ENCODE measurements at places on chromosomes 1 and 21.

GRCh38 chr21:41948078-41948895 lies 5.5 kb downstream of the C2CD2 start:
- no peak for DNase-seq

DNA sequence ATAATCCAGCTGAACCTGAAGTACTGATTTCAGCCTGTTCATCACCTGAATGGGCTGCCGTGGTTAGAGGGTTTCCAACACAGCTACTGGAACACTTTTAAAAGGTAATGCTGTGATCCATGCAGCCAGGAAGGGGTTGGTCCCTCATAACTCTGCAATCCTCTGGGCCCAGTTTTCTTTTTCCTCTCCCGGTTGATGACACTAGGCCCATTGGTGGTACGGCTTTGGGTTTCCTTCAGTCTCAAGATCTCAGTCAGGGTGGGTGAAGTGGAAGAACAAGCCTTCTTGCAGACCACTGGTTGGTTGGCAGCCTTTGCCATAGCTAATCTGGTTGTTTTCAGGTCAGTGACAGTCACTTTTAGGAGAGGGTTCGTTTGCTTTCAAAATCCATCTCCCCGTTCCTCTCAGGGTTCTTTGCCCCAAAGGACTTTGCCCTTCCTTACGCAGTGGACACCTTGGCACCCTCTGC lies 502 bp upstream of the SLC35A3 start:
- no peak for DNase-seq

DNA sequence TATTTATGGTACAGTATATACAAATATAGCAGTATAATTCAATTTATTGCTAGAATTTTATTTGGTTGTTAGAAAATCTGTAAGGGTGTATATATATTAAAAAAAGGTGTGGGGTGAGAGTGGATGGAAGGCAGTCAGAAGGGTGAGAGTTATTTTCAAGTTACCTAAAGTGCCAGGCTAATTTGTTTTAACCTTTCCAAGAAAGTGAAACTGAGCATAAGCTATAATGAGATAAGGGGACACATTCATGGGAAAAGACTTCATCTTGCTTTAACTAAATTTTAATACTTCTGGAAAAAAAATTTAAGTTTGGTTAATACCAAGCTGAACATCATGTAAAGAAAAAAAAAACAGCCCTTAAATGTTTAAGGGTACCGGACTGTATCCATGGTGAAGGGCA lies 4.9 kb downstream of the TEX38 start:
- DNase-seq: no peak

DNA sequence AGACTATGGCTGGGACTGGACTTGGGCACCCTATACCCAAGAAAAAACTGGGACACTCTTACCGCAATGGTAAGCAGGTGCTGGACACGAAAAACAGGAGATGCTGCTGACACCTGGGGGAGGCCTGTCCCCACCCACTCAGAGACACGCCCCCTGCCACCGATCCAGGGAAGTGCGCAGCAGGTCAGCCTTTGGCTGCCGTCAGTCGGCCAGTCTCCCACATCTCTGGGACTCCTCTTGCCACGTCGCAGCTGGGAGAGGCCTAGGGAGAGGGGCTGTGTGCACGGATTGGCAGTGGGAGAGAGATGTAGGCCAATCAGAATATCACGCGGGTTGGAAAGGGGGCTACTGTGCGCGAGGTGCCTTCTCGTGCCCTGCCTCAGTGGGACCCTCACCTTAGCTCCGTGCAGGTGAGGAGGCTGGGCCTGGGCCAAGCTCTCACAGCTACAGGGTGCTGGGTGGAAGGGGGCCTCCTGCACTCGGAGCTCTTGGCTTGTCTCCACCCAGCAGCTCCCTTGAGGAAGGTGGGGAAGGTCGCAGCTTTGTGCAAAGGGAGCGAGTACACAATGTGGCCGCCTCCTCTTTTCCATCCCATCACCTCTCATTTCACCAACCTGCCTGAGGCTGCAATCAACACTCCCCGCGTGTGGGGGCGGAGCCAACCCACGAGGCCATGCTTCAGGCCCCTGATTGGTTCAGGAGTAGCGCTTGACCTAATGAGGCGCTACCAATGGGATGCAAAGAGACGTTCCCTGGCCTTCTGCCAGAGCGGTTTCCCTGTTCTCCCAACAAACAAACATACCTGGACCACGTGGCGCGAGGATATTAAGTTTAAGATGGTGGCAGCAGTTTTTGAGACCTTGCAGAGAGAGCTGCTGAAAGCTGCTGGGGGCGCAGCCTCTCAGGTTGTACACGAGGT lies 25.7 kb upstream of the LDLRAP1 start:
- DNase-seq: no peak

- DNase-seq: peak; percentile 40
Observed at GRCh38 chr1:101291562-101292380, 55.0 kb downstream of the S1PR1 start.

DNA sequence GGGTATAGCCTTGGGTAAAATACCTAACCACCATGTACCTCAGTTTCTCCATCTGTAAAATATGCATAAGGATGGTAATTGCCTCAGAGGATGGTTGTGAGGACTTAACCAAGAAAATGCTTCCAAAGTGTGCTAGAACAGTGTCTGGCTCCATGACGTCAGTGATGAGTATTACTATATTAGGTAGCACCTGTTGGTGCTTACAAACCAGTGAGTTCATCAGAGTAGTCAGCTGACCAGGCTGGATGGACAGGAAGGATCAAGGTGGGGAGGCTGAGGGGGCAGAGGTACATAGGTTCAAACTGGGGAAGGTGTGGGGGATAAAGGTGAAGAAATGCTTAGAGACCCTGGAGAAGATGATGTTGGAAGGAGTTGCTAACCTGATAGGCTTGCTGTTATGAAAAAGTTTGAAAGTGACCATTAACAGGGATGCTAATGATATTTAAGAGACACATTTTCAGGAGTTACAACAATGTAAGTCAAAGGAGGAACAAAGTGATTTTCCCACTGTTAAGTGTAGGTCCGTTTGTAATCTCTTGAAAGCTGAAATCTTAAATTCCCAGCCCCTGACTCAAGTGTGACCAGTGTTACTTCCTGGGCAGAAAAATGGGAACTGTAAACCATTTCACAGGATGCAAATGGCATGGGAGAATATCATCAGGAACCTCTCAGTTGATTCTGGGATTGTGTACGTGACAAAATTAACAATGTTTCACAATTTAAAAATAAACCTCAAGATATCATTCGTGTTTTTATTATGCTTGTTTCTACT lies 4.4 kb downstream of the NTPCR start:
- no peak for DNase-seq

GRCh38 chr1:187261637-187262036 lies 432.9 kb downstream of the PLA2G4A start:
- no peak for DNase-seq

DNA sequence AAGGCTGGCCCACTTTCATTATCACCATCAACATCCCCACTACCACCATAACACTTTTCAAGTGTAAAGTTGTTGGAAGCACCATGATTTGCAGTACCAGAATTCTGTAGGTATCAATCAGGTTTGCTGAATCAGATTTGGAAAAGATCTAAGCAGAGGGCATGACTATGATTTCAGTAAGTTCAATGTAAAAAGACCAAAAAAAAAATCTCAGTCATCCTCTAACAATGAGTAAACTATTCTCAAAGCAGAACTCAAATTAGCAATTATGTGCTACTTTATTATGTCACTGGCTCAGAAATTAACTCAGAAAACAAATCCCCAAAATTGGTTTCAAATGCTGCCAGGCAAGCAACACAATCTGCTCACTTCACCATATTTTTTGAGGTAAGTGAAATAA lies 187.8 kb upstream of the HP1BP3 start:
- DNase-seq: no peak

- no peak for DNase-seq
Observed at GRCh38 chr1:46691997-46692790, 20.5 kb downstream of the TEX38 start.

DNA sequence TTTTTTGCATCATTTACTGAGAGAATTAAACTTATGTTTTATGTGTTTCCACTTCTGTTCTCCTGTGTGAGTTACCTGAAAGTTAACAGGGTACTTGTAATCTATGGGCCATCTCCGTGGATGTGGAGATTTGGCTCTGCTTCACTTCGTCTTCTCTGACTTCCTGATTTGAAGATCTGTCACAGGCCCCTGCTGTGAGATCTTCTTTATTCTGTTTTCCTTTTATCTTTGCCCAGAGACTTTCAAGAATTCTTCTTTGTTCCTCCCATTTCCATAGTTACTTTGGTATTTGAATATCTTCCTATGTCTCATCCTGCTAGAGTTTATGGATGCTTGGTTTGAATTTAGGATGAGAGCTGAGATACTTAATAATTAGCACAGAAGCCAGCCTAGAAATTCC lies 35.4 kb upstream of the PKN2 start:
- DNase-seq: no peak

GRCh38 chr1:174158767-174159251 lies 511 bp upstream of the RABGAP1L start:
- DNase-seq: peak; percentile 65

- DNase-seq: no peak
Observed at GRCh38 chr1:28028873-28029654, 59.3 kb downstream of the EYA3 start.

GRCh38 chr1:67441739-67442281 lies 11.6 kb upstream of the SERBP1 start:
- no peak for DNase-seq

- DNase-seq: no peak
Observed at GRCh38 chr21:27694667-27695066, 727.8 kb upstream of the ADAMTS5 start.

- no peak for DNase-seq
Observed at GRCh38 chr1:197844651-197845050, 57.8 kb upstream of the C1orf53 start.

DNA sequence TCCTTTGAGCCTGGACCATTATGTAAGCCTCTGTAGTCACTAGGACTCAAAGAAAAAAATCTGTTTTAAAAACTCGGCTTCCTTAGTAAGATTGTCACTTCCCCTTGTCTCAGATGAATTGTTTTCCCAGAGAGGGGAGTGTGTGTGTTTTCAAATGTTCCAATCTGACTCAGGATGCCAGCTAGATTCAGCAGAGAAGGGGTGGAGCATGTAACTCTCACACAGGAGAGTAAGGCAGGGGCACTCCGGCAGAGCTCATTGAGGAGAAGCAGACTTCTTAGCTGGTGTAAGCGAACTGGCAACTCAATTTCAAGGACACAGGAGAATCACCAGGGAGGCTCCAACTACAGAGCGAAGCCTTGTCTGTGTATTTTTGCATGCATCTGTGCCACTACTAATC lies 623.2 kb downstream of the LMO4 start:
- DNase-seq: no peak

GRCh38 chr1:239914751-239915231 lies 176.9 kb upstream of the FMN2 start:
- no peak for DNase-seq

DNA sequence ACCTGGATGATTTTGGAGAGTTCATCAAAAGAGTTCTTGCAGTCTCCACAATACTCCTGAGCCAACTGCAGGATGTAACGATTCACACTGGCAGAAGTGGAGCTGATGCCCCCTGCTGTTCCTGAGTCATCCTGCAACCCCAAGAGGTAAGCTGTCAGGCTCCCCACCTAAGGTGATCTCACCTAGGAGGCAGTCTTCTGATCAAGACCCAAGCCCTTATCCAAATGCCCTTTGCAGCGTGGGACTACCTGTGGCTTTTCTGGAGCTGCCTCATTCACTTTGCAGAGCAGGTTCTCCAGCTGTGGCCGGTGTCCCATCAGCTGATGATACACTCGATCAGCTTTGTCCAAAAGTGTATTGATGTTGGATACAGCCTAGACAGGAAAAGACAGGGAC lies 96.4 kb downstream of the UBR4 start:
- peak; percentile 38 for DNase-seq

- no peak for DNase-seq
Observed at GRCh38 chr1:220685879-220686278, 4.3 kb upstream of the C1orf115 start.

DNA sequence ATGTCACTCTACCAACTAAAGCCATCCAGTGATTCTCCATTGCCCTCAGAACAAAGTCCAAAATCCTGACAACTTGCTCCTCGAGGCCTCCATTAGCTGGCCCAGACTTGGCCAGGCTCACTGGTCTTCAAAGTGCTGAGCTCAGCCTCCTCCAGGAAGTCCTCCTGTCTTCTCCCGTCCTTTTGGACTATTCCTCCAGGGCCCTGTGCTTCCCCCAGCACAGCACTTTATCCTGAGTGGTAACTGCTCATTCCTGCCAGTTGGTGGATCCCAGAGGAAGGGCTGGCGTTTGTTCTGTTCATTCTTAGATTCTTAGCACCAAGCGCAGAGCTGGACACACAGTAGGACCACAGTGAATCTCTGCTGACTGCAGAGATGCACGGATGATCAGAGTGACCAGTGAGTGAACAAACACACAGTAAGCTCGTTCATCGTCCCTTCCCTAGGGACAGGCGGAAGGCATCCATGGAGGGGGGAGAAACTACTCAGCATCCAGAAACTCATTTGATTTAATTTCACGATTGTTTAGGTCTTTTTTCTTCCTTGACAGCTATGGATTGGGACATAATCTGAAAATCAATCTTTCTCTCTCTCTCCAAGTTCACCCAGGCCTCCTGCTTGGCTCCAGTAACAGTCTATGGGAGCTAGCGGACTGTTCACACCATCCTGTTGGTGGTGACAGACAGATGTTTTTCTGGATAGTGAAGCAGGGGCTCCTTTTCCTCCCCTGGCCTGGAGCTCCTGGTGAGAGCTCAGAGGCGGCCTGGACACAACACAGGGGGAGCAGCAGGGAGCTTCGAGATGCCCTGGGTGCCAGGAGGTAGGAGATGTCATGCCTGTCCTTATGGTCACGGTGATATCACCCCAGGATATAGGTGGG lies 180.2 kb downstream of the PTPRU start:
- DNase-seq: no peak

DNA sequence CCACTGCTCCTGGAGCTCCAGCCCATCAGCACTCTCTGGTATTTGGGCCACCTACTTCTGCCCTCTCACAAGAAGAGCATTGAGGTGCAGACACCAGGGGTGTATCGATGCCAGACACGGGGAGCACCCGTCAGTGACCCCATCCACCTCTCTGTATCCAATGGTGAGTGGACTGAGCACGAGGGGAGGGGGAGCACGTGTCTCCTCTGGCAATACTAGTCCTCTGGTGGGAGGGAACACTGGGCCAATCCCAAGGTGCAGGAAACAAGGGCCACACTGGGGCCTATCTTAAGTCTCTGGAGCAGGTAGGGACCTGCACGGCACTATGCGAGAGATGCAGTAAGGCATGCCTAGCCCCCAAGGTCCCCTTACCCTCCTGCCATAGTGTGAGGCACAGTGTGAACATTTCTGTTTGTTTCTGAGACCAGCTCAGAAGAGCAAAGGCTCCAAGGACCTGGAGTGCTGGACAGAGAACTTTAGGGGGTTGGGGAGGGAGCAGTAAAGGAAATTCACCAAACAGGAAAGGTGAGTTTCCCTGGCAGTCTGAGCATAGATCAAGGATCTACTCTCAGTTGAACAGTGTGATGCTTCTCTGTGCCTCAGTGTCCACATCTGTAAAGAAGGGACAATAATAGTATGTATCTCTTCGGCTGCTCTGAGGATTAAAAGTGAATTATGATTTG lies 2.3 kb downstream of the FCRLB start:
- DNase-seq: no peak

GRCh38 chr1:27218736-27219135 lies 15.7 kb upstream of the WDTC1 start:
- no peak for DNase-seq
